PC-9 (cell line): ENCODE measurements at places on chromosomes 4 and X.

- no peak for DNase-seq
Observed at GRCh38 chrX:56763556-56764152, 34.6 kb downstream of the NBDY start.

DNA sequence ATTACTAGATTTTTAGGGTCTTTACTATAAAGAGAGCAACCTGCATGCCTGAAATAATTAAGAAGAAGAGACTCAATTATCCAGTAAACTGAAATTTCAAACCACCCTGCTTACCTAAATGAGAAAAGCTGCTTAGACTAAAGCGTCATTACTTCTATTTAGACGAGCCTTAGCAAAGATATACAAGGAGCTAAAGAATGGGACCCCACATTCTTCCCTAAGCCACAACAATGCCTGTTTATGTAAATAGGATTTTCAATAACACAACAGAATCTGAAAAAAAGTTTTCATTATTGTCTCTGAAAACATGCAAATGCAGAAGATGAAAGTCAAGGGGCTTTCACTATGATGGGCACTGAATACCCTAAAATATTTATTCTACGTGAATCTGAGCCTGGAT is 16.2 kb downstream of the GPC3 start:
- DNase-seq: no peak

GRCh38 chr4:182555997-182556418 is 312.8 kb downstream of the TENM3 start:
- DNase-seq: no peak

DNA sequence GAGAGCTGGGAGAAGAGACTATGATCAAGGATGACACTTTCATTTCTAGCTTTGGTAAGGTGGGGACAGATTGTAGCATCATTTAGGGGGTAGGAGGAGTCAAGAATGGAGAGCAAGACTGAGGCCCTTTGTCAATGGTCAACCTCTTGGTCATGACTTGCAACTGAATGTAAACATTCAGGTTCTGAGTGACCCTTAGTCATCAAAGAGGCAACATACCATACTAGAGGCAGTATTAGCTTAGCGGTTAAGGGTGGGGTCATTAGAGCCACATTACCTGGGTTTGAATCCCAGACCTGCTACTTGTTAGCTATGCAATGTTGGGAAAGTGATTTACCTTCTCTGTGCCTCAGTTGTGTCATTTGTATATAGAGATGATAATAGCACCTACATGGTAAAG is 76.5 kb downstream of the MED28 start:
- no peak for DNase-seq

GRCh38 chr4:11843927-11844326 is 415.2 kb upstream of the HS3ST1 start:
- no peak for DNase-seq

GRCh38 chrX:72635930-72636329 is 63.3 kb upstream of the HDAC8 start:
- no peak for DNase-seq

DNA sequence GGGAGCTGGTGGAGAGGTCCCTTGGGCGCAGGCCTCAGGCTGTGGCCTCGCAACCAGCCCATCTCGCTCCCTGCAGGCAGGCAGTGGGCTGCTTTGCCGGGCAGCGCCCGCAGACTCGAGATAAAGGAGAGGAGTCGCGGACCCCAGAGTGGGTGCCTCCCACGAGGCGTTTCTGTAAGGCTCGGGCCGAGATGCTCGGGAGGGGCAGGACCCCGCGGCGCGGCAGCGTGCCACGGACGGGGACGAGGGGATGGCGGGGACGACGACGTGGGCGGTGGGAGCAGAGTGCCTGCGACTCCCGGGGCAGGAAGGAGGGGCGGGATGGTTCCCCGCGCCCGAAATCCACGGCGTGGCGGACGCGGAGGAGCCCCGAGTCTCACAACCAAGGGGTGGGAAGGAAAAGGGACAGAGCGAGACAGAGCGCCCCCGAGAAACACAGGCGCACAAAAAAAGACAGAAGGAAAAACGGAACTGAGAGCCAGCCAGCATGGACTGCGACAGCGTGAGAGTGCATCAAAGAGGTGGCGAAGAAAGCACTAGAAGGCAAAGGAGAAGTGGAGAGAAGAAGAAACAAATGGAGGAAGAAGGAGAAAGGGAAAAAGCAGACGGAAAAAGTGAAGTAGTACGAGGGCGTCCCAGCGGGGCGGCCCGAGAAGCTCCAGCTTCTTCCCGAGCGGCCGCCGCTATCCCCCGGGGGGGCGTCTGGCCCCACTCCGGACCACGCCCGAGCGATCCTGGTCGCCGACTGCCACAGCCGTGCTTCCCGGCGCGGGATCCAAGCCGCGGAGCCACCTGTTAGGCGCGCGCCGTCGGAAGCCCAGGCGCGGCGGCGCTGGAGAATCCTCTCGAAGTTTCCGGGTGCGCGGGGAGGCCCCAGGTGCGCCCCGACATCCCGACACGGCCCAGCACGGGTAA is 1.5 kb downstream of the BEND4 start:
- DNase-seq: no peak

GRCh38 chr4:1126506-1126905 is 13.1 kb upstream of the RNF212 start:
- DNase-seq: no peak

DNA sequence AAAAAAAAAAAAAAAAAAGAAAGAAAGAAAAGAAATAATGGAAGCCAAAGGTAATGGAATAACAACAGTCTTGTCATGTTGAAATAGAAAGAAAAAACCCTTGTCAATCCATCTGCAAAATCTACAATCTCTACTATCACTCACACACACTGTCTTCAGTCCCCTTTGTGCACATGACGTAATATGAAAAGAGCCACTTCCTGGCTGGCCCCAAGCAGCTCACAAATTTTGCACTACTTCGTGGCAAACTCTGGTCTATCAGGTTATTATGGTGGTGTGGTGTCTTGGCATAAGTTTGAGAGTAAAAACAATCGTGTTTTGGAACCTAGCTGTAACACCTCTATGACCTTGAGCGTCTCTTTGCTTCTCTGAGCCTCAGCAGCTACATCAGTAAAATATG is 8.3 kb upstream of the AFAP1 start:
- DNase-seq: no peak

GRCh38 chr4:130043732-130044160 is 947.8 kb downstream of the C4orf33 start:
- DNase-seq: no peak

GRCh38 chr4:16914208-16914607 is 15.8 kb upstream of the LDB2 start:
- no peak for DNase-seq

- no peak for DNase-seq
Observed at GRCh38 chr4:128275346-128275745, 12.3 kb downstream of the PGRMC2 start.

GRCh38 chr4:2011583-2011982 is 2.8 kb upstream of the NELFA start:
- no peak for DNase-seq

DNA sequence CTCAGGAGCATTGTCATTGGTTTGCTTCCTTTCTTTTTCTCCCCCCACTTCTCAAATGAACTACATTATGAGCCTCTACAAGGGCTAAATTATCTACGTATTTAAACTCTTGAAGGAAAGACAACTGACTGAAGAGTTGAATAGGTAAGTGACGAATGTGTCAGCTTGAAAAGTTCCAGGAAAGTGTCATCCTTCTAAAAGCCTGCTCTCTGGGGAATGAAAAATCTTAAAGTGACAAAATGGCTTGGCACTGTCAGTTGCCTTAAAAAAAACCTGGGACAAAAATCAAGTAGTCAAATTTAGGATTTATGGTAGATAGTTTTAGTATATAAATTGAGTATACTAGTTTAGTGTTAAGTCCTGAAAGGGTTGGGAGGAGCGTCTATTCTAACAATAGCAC is 173.9 kb upstream of the NDP start:
- DNase-seq: no peak

DNA sequence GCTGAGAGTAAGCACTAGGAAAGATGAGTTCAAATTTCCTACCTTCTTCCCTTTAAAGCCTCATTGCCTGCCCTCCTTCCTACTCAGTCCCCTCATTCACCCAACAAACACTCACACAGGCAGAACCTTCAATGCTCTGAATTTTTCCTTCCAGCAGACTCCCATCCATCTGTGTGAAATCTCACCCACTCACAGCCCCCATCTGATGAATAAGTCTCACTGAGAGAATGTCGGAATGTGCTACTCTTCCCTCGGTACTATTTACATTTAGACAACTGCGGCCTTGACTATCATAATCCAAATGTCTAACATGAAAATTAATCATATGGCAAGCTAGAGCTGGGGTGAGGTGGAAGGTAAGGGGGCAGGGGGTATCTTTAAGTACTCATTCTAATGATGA is 19.4 kb downstream of the CLDN2 start:
- DNase-seq: no peak

- peak; percentile 62 for DNase-seq
Observed at GRCh38 chrX:103878466-103879122, 46.5 kb upstream of the RAB9B start.

GRCh38 chr4:114385195-114385985 is 213.2 kb upstream of the UGT8 start:
- DNase-seq: no peak

GRCh38 chr4:110849461-110849860 is 226.6 kb upstream of the PITX2 start:
- no peak for DNase-seq

DNA sequence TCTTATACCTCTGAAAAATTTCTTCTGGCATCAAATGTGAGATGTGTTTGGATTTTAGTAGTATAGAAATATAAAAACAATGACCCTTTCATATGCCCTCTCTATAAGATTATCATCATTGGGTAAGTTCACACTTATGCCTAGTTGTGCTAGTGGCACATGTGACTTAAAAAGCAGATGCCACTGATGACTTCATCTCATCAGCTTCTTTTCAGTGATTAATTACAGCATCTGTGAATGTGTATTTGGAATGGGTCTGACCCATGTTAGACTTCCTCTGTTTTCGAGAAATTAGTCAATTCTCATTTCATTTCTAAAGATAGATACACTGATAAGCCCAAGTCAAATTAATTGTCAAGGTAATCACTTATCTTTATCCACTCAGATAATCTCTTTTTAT is 698.7 kb downstream of the GABRG1 start:
- no peak for DNase-seq

- DNase-seq: no peak
Observed at GRCh38 chr4:122017296-122017695, 65.4 kb upstream of the TRPC3 start.

GRCh38 chr4:76377481-76377901 is 43.5 kb downstream of the CCDC158 start:
- no peak for DNase-seq

DNA sequence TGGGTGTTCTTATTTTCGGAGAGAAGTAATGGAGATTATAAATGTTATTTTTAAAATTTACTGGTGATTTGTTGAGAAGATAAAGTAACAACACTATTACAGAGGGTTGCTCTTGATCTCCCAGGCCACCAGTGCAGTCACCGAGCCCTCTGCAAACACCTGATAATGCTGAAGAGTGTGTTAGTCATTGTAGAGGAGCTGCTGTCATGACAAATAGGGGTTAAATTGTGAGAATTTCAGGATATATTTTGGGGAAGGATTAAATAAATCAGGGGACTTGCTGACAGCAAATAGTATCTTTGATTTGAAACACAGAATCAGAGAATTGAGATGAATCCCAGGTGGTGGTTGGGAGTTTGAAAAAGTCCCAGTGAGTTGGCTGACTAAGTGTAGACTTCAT is 16.7 kb upstream of the HAND2 start:
- no peak for DNase-seq

GRCh38 chr4:47432749-47433148 is 30.8 kb downstream of the COMMD8 start:
- no peak for DNase-seq

- no peak for DNase-seq
Observed at GRCh38 chrX:72123471-72124185, 8.1 kb downstream of the RTL5 start.

GRCh38 chrX:110146521-110146920 is 143.6 kb downstream of the TMEM164 start:
- DNase-seq: no peak

DNA sequence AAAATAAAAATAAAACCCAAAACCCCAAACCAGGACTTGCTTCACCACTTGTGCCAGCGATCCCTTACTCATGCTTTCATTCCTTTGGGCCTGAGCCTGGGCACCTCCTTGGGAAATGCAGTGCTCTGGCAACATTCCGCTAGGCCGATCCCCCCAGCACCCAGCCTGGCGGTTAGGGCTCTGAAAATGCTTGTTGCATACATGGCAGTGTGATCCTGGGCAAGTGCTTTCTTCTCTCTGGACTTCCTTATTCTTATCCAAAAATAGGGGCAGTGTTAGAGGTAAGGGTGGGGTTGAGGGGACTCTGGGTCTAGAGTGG is 4.6 kb downstream of the ZNF185 start:
- no peak for DNase-seq

DNA sequence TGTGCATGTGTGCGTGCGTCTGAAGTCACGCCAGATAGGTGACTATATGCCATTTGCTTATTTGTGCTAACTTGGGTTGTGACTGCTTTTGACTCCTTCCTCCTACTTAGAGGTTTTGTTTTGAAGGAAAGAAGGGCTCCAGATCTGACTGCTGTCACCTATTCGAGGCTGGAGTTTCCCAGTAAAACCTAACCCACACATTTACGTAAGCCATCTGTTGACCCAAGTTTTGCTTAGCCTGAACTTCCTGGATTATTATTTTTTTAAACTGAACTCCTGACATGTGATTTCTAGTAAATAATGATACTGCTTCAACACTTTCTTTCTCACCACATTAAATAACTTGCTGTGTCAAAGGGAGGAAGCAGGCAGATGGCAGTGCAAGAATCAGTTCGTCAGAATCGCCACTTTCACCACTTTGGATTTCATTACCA is 41.5 kb downstream of the DTHD1 start:
- DNase-seq: no peak

DNA sequence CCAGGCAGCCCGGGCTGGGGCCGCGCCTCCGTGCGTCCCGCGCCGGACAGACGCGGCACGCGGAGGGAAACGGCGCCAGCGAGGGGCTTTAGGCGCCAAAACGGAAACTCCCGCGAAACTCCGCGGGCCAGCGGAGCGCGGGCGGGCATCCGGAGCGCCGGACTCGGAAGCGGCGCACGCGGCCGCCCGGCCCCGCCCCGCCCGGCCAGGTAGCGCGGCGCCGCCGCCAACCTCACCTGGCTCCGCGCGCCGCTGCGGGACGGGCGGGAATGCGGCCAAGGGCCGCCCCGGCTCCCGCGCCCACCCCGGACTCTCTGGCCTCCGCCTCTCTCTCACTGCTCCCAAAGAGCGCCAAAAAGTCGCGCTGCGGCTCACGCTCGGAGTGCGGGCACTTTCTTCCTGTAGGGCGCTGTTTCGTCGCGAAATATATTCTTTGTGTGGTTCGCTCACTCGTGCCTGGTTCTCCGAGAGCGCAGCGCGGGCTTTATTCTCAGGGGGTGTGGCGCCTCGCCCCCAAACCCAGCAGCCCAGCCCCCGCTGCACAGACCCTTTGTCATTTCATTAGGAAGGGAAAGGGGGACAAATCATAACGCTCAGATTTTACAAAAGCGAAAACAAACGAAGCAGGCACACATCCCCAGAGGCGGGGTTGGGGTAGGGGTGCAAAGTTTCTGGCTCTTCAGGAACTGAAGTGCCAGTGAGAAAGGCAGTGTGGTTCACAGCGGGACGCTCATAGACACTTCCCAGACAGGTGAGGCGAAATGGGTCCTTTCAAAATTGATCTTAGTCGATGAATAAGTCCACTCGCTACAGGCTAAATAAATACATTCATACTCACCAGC is 961 bp upstream of the MBNL3 start:
- DNase-seq: peak; percentile 37
